Activated CD8-positive, alpha-beta memory T cell treated with anti-CD3 and anti-CD28 coated beads, Interleukin-2, amount 10 ng/mL, durations not matched to agents 7 days and 5 days (primary cell): ENCODE measurements at places on chromosomes 7 and 10. TPM values are rescaled to one million over a fixed set of nuclear protein-coding genes. Genes with fewer than 3 reads are reported as not detected.

The AFAP1L2 gene
- 67.4 TPM for total RNA-seq

The CPA1 gene
- not detected for total RNA-seq

The SPAG6 gene
- total RNA-seq: 3.7 TPM

The CYP2C19 gene
- not detected for total RNA-seq

The STEAP2 gene
- total RNA-seq: not detected

The GIMAP4 gene
- 145 TPM for total RNA-seq

The PPP1R9A gene
- 0.07 TPM for total RNA-seq

The CPXM2 gene
- total RNA-seq: not detected

The CALHM3 gene
- not detected for total RNA-seq

The COG5 gene
- total RNA-seq: 44.6 TPM

The PTTG1IP2 gene
- not detected for total RNA-seq

The NUTM2B gene
- total RNA-seq: 2.0 TPM

The STEAP1 gene
- total RNA-seq: 0.75 TPM

The CLRN3 gene
- total RNA-seq: not detected

The ANKRD26 gene
- total RNA-seq: 10.7 TPM

The NODAL gene
- total RNA-seq: not detected

The BUD31 gene
- 116 TPM for total RNA-seq

The ASIC3 gene
- total RNA-seq: 3.9 TPM

The SLC26A5 gene
- total RNA-seq: not detected

The MBL2 gene
- total RNA-seq: not detected

The GRID2IP gene
- total RNA-seq: 0.26 TPM

The CPA4 gene
- not detected for total RNA-seq

The INHBA gene
- total RNA-seq: not detected
